Activated naive CD4-positive, alpha-beta T cell treated with anti-CD3 and anti-CD28 coated beads, Interleukin-2, amount 10 ng/mL, durations not matched to agents 7 days and 5 days (primary cell): ENCODE measurements at places on chromosomes 2 and 18.

DNA sequence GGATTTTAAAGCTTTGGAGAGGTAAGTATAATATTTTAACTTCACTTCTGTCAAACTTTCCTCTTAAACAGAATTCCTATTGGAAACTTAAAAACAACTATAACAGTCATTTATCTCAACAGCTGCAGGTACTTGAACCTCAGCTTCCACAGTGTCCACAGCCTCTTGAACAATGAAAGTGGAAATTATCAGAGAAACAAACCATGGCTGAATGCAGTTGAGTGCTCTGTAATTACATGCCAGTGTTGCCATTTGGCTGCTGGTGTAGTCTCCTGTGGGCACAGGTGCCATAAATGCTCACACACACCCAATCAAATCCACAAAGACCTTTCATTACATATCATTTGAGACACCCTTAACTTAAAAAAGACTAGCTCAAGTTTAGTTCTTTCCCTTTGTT lies 125.1 kb downstream of the CPS1 start:
- no peak for DNase-seq

DNA sequence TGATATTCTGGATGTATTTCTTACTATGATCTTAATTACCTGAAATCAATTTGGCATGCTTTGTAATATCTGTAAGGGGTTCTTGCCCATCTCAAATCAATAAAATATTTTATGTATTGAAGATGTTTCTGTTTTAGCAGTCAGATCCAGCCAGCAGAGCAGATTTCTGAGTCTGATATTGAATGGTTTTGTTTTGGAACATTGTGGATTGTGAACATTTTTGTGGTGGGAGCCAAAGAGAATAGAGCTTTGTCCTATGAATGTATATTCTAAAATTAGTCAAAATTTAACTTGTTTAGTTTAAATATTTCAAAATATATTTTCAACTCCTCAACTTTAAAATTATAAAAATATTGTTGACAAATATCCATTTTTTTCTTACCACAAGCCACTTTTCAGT lies 197.0 kb downstream of the UBE2E3 start:
- no peak for DNase-seq

- no peak for DNase-seq
Observed at GRCh38 chr18:27270508-27270907, 85.4 kb upstream of the CHST9 start.

- DNase-seq, result no peak
Observed at GRCh38 chr2:217250013-217250524, 390.2 kb upstream of the TNP1 start.

- no peak for DNase-seq
Observed at GRCh38 chr2:9360701-9361100, 62.6 kb downstream of the ITGB1BP1 start.

- DNase-seq, result no peak
Observed at GRCh38 chr2:100126897-100127401, 15.4 kb downstream of the AFF3 start.

DNA sequence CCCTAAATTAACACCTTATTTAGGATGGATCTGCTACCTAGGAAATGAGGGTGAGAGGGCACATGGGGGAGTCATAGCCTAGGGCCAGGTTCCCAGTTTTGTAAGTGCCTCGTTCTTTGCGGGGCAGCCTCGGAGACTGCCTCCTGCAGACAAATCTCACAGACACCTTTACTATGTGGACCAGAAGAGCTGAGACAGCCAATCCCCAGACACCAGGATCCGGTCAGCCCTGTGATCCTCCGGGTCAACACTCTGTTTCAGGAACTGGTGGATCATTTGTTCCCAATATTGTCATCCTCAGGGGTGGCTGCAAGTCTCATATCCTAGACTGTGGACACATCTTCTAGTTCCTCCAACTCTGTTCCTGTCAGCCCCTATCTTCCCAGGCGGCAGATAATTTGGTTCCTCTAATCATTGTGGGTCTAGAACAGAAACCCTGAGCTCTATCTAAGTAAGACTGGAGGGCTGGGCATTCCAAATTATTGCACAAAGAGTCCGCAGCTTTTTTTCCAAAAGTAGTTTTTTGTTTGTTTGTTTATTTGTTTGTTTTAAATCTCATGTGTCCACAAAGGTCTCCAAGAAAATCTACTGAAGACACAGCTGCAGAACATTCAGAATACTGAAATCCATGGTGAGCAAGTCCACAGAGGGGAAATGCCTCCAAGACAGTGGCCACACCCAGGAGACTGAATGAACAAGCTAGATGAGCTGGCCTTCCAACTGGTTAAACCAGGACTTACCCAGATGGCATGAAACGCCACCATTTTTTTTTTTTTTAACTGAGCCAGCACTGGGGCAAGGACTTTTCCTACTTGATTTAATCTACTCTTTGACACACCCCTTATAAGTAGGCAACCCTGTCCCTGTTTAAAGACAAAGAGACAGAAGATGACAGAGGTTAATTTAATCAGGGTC lies 6.2 kb upstream of the GDF7 start:
- DNase-seq, result no peak

DNA sequence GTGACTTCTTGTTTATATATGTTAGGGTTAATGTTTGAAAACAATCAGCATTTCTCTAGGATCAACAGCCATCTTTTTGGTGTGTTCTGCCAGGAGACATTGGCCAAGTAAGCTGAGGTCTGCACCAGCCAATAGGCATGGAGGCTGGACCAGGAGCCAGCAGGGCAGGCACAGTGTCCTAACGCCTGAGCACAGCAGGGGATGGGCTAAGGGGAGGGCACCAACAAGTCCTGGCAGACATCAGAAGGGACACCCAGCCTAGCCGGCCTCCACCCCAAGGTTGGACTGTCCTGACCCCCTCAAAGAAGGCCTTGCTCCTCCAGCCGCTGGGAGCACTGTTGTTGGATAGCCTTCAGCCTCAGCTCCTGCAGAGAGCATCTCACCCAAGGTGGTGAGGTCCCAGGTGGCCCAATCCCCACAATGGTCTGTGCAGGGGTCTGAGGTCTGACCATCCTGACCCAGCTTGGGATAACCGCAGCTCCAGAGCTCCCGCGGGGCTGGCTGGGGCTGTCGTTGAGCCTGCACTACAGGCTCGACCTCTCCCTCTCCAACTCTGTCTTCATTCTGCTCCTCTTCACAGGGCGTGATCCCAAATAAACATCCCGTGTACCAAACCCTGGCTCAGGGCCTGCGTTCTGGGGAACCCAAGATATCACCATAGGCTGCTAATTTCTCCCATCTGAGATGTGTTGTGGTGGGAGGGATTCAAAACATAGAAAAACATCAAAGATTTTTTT lies 8.1 kb downstream of the TEX44 start:
- DNase-seq, result no peak

DNA sequence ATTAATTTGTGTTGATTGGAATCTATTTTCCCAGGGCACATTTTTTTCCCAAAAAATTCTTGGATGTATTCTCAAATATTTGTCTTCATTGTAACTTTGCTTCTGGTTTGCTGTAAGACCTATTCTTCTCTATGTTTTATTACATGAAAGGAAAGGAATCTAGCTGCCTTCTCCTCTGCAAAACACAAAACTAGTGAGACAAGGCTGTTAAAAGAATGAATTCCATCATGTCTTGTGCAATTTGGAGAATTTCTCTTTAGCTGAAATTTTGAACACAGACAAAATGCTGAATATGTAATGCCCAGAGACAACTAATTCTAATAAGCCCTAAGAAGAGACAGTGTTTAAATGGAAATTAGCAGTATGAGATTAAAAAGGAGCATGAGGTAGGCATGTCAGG lies 275.9 kb downstream of the CDH20 start:
- no peak for DNase-seq

DNA sequence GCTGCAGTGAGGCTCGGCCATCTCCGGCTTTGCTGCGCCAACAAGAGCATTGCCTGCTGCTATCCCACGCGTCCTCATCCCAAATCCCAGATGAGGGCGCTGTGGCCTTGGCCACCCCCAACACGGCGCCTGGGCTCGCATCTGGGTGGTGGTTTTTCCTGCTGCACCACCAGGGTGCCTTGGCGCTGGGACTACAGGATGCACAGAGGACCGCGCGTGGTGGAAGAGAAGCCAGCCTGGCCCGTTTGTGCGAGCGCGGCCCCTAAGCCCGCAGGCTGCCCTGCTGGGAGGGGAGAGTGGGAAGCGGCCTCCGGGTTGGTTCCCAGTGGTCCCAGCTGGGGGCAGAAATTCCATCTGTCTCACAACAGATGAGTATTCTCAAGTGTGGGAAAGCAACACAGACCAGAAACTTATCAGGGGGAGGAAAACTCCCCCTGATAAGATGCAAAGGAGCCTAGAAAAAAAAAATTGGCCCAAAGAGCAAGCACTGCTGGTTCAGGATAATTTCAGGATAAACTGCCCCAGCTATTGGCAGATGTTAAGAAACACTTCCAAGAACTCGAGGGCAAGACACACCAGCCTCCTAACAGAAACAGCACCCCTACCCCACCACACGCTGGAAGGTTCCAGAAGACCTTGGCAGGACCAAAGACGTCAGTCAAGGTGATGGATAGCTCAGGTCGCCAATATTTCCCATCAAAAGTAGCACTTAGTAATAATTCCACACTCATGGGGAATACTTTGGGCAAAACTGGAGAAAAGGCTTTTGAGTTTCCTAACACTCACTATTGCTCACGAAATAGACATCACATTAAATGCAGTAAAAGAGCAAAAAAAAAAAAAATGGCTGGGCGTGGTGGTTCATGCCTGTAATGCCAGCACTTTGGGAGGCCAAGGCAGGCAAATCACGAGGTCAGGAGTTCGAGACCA lies 152.1 kb downstream of the PXDN start:
- DNase-seq, result no peak

- no peak for DNase-seq
Observed at GRCh38 chr2:208830203-208830602, 423.6 kb downstream of the PTH2R start.

- DNase-seq, result peak; percentile 63
Observed at GRCh38 chr2:153519257-153519875, 40.8 kb upstream of the RPRM start.

- DNase-seq, result peak; percentile 71
Observed at GRCh38 chr2:27191070-27191829, 20.6 kb upstream of the ATRAID start.

GRCh38 chr18:76323891-76324290 lies 171.2 kb downstream of the ZNF516 start:
- no peak for DNase-seq

GRCh38 chr2:197296835-197297234 lies 13.7 kb downstream of the ANKRD44 start:
- no peak for DNase-seq

- no peak for DNase-seq
Observed at GRCh38 chr2:16186661-16187481, 246.5 kb downstream of the MYCN start.

GRCh38 chr18:54671291-54671881 lies 80.3 kb downstream of the DYNAP start:
- no peak for DNase-seq

DNA sequence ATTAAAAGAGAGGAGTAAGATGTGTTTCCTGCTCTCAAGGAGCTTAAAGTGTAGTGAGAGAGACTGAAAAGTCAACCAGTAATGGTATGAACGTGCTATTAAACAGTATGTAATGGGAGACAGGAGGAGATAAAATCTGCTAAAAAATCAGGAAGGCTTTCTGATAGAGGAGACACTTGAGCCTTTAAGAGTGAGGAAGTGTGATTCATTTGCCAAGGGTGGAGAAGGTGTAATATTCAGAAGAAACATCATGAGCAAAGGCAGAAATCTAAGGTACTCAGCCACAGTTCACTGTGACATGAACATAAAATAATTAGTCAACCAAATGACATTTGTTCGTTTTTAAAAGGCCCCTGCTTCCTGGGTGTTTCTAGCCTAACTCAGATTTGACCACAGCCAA lies 137.8 kb upstream of the SKOR2 start:
- no peak for DNase-seq

GRCh38 chr18:8703092-8703709 lies 2.2 kb upstream of the MTCL1 start:
- DNase-seq, result no peak

DNA sequence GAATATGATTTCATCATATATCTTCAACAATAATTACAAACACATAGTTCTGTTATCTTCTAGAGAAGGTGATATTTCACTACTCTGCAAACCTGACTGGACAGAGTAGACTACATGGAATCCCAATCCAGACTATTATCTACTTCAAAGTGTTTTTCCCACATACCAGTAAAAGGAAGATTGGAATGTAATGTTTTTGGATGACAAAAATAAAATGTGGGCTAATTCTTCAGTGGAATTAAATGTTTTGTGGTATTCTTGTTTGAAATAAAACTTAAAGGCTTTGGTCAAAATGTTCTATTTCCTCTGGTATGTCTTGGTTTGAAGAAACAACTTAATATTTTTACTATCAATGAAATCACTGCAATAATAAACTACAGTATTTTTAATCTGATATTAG lies 22.1 kb downstream of the COL5A2 start:
- DNase-seq, result no peak

DNA sequence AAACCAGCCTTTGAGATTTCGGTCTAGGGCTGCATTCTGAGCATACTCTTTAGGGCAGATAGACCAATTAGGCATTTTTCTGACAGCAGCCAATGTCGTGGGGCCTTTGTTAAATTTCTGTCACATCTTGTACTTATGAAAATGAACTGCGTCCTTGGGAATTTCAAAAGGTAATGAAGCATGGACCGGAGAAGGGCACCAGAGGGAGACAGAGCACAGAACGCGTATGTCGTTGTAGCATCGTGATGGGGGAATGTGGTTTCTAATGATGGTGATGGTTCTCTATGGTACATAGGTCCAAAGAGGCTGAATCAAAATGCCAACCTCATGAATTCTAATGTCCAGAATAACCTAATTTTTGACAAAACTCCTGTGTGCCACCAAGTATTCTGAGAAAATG lies 483.9 kb upstream of the CRIM1 start:
- DNase-seq, result no peak

DNA sequence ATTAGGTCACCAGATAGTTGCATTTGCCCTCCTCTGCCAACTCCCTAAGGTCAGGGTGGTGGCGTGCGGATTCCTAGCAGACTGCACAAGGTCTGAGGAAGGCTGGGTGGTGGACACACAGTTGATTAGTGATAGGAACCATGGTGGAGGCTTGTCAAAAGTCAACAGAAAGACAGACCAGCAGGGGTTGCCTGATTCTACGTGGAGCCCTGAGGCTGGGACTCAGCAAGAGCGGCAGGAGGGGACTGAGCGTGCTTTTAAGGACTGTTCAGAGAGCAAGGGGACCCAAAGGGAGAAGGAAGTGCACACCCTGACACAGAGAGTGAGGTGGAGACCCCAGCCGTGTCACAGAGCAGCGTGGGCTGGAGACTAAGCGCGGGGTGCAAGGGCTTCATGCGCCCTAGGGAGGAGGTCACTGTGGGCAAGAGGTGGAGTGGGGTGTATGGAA lies 513.2 kb downstream of the RNF144A start:
- peak; percentile 25 for DNase-seq

GRCh38 chr18:62389761-62390481 lies 64.8 kb downstream of the TNFRSF11A start:
- DNase-seq, result no peak

DNA sequence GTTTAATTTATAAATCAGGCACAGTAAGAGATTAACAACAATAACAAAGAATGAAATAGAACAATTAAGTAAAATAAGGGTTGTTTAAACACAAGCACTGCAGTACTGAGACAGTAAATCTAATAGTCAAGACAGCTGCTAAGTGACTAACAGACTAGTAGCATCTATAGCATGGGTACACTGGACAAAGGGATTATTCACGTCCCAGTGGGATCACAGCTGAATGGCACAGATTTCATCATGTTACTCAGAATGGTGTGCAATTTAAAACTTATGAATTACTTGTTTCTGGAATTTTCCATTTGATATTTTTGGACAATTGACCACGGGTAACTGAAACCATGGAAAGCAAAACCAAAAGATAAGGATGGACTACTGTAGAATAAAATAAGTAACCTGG lies 161.9 kb upstream of the DAPL1 start:
- DNase-seq, result no peak
